ENCODE measurements at places on chromosomes 13 and 19.

DNA sequence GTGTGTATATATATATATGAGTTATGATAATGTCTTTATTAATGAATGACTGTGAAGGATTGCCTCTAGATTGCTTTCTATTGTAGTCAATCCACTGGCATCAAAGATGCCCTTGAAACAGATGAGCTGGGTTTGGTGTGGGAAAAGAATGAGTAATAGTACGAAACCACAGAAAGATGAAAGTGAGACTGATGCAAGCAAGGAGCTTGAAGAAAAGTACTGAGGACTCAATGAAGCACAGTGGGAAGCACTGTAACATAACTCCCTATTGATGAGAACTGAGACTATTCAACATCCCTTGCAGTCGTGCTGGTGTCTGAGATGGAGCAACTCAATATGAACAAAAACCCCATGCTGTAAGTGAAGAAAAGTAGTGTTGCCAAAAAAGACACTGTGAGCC is 1794.2 kb downstream of the SLITRK5 start:
- DNase-seq, result no peak

GRCh38 chr13:102536695-102537485 is 59.9 kb upstream of the TPP2 start:
- DNase-seq, result no peak

DNA sequence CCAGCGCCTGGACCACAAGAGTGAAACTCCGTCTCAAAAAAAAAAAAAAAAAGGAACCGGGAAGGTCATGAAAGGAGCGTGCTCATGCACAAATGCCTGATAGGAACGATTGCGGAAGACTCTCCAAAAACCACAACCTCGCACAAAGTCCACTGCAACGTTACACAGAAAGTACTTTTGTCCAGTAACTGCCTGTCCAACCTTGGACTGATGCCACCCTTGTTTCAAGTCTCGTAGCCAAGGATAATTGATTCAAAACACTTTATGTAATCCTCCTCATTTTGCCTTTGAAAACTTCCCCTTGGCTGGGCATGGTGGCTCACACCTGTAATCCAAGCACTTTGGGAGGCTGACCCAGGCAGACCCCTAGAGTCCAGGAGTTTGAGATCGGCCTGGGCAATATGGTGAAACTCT is 13.7 kb downstream of the LGALS7 start:
- no peak for DNase-seq

DNA sequence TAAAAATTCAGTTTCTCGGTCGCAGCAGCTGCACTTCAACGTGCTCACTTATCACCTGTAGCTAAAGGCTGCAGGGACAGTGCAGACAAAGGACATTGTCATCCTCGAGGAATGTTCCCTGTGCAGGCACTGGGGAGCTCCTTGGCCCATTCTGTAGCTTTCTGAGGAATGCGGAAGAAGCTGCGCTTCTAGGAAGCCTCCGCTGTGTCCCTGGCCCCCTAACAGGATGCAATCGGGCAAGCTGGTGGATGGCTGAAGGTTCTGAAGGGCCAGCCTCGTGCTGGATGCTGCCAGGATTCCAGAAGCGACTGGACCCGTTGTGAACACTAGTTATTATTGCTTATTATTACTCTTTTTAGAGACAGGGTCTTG is 8.1 kb downstream of the ANO8 start:
- DNase-seq, result no peak

DNA sequence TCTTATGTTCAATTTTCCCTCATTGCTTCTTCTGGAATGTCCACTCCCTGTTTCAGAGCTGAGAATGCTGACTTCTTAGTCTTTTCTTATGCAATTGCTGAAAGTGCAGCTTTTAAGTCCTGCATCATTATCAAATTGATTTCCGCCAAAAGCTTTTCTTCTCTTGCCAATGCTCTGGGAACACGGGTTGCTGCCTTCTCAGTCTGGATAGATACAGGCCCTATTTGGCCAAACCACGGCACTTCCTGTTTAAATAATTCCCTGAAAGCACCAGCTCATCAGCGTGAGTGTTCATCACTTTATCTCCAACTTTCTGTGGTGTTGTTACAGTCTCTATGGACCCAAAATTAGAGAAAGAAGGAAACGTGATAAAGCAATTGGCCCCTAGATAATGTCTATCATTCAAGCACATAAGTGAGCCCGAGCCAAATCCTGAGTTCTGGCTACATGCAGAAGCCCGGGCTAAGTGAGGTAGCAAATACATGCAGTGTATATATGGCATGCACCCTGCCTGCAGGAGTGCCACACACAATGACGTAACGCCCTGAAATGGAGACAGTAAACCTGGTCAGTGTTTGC is 85.7 kb downstream of the CYSLTR2 start:
- no peak for DNase-seq

DNA sequence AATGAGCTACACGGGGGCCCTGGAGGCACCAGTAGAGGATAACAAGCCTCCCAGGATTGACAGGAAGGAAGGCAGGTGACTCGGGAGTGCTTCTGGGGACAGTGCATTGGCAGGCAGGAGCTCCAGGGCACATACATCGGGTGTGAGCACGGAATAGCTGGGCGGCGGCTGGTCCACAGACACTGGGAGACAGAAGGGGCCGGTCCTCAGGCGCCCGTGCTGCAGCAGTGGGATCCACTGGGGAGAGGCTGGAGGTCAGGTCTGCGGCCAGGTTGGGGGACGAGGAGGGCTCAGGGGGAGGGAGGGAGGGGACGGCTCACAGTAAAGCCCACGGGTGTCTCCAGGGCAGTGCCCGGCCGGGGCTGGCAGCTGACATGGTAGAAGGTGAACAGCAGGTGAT is 2.1 kb upstream of the ANGPTL8 start:
- DNase-seq, result no peak

DNA sequence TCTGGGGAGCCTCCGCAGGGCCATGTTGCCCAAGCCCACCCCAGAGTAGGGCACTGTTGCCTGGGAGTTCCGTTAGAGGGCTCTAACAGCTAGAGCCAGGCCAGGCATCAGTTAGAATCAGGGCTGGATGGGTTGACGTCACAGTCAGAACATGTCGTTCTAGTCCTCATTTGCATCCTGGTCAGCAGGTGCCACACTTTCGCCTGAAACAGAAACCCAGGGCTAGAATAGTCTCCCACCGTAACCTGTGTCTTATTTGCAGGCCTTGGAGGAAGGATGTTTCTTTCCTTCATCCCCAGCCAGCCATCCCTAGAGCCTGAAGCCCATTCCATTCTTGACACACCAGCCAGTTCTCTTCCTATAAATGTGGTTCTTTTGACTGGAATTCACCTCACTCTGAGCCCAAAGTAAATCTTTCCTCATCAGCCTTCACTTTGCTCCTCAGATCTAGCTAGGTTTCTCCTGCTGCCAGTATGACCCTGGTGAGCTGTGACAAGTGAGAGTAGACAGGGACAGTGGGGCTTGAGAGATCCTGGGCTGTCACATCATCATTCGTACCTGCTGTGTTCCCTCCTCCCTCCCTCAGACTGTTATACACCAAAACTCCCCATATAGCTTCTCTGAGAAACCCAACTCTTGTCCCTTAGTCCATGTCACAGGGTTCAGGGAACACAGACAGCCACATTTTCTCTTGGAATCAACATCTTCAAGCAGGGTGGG is 12.2 kb upstream of the CCDC97 start:
- no peak for DNase-seq

DNA sequence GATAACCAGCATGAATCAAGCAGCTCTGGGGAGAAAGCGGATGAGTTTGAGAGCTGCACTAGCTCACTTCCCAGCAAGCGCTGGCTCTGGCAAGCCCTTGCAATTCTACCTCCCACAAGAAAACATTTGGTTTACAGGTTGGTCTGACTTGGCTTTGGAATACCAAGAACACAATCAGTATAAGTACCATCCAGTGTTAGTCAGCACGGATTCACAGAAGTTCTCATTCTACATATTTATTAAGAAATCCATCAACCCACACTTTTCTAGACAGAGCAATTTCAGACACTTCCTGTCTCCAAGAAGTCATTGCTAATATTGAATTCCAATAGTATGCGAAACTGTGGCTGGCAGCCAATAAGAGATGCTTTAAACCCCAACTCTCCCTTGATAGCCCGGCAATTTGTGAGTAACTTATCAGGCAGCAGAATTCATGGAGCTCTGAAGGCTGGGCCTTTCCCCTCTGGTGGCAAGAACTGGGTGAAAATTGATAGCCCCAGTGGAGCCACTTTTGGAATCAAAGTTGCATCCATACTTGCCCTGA is 59.4 kb upstream of the WASF3 start:
- no peak for DNase-seq

DNA sequence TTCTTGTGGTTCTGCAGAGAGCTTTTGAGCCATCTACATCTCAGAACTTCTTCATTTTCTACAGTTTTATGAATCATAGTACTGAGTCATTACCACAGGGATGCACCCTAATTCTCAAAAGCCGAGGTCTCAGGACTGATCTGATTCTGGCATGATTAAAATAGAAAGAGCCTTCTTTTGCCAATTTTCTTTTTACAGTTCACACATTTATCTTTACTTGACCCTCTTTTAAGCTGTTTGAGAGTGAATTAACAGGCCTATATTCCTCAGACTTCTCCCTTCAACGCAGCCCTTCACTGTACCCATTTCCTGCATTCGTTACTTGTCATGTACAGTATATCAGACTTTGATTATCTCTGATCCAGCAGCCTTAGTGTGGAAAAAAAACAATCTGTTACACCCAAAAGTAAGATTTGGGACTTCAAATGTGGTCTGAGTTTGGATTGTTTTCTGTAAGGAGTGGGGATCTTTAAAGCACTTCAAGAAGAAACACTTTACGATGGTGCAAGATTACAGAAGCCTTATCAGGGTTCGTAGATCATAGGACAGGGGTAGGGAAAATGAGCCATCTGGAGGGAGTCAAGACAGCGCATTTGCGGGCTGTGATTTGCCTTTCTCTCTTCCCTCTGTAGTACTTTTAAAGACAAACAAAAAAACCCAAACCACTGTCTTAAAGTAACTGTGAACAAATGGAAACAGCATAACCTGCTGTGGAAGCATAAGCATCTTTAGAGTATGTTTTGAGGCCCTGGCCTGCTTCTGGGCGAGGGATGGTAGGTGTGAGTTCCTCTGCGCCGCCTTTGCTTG is 15.3 kb upstream of the GPR183 start:
- no peak for DNase-seq

GRCh38 chr13:48804821-48805601 is 151.3 kb downstream of the CYSLTR2 start:
- no peak for DNase-seq

GRCh38 chr19:18991468-18991867 is 41.8 kb downstream of the SUGP2 start:
- no peak for DNase-seq

- peak; percentile 96 for DNase-seq
These were observed at the start of gene REXO1 for GRCh38 chr19:1848399-1849131. Gene REXO1 (minus strand): TSS chr19:1848483. CDS start chr19:1848358, 125 bp downstream.

- no peak for DNase-seq
These were observed 6.0 kb upstream of the CCDC97 start for GRCh38 chr19:41303954-41304353.

- no peak for DNase-seq
These were observed 610 bp downstream of the ZNF791 start for GRCh38 chr19:12611361-12611699.

- DNase-seq, result no peak
These were observed 9.5 kb downstream of the SLC15A1 start for GRCh38 chr13:98742961-98743360.

- DNase-seq, result no peak
These were observed 1.1 kb upstream of the PTGER1 start for GRCh38 chr19:14476327-14476672.

GRCh38 chr19:2484178-2484937 is 8.4 kb downstream of the GADD45B start:
- DNase-seq, result no peak

GRCh38 chr19:8504171-8504570 is 1.7 kb upstream of the PRAM1 start:
- no peak for DNase-seq

Measured in activated CD8-positive, alpha-beta memory T cell treated with anti-CD3 and anti-CD28 coated beads for 1 hour (primary cell).